ENCODE measurements at places on chromosomes 7 and 10.

DNA sequence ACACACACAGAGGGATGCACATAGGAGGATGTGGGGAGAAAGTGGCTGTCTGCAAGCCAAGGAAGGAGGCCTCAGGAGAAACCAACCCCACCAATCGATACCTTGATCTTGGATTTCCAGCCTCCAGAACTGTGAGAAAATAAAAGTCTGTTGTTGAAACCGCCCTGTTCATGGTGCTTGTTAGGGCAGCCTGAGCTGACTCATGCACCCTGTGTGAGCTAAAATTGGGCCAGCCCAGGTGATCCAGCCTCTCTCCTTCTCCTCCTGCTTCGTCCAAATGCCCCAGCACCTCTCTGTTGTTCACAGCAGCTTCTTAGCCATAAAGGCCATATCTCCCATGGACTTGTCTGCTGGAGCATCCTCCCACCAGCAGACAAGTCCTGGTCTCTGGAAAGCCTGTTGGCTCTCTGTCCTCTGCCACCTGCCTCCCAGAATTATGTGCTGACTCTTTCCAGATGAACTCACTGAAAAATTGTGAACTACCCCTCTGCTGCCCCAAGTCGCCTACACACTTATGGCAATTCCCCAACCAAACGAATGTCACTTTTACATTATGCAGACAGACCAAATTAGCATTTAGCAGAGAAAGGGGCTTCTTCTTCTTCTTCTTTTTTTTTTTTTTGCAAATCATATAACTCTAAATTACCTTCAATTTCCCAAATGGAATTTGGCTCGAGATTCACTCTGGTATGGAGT is 30.2 kb upstream of the CARD11 start:
- no peak for DNase-seq

- DNase-seq, result no peak
Measured at GRCh38 chr7:154968336-154969001, 34.5 kb downstream of the PAXIP1 start.

- no peak for DNase-seq
Measured at GRCh38 chr7:126843336-126843735, 409.4 kb downstream of the GRM8 start.

DNA sequence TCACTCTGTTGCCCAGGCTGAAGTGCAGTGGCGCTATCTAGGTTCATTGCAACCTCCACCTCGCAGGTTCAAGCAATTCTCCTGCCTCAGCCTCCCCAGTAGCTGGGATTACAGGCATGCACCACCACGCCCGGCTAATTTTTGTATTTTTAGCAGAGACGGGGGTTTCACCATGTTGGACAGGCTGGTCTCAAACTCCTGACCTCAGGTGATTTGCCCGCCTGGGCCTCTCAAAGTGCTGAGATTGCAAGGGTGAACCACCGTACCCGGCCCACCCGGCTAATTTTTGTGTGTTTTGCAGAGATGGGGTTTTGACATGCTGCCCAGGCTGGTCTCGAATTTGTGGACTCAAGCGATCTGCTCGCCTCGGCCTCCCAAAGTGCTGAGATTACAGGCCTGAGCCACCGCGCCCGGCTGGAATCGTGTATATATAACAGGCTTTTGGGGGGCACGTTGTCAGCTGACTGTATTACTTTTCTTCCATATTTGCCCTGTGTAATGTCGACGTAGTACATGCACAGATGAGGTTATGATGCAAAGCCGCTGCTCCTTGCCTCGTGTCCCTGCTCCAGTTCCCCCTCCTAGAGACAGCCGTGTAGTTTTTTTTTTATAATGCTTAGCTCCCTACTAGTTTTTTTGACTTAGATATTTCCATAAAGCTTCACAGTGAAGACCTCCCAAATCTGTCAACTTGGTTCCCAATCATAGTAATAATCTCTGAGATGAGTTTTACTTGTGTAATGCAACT is 883 bp upstream of the TRA2A start:
- DNase-seq, result no peak

DNA sequence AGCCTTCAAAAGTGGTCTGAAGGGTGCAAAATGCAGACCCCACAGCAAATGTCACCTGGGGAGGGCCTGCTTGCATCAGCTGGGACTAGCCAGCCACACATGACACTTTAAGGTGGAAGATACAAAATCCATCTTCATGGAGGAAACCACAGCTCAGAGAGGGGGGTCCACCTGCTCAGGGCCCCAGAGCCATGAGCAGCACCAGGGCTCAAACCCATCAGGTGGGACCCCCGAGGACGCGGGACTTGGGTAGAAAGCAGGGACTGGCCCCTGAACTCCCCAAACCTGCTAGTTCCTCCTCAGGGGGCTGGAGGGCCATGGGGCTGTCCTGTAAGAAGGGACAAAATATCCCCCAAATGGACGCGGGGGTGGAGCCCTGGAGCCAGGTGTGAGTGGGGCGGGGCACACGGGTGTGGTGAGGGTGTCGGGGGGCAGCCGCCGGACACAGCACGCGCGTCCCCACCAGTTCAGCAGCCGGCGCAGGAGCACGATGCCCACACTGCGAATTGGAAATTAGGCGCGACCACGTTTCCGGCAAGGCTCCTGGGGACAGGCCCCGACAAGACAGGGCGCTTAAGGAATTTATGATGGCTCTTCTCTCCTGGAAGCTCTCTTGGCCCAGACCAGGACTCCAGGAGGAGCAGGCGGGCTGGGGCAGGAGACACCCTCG is 8.0 kb downstream of the PDGFA start:
- DNase-seq, result no peak

GRCh38 chr10:68550747-68551411 is 9.3 kb upstream of the TET1 start:
- DNase-seq, result peak; percentile 82

DNA sequence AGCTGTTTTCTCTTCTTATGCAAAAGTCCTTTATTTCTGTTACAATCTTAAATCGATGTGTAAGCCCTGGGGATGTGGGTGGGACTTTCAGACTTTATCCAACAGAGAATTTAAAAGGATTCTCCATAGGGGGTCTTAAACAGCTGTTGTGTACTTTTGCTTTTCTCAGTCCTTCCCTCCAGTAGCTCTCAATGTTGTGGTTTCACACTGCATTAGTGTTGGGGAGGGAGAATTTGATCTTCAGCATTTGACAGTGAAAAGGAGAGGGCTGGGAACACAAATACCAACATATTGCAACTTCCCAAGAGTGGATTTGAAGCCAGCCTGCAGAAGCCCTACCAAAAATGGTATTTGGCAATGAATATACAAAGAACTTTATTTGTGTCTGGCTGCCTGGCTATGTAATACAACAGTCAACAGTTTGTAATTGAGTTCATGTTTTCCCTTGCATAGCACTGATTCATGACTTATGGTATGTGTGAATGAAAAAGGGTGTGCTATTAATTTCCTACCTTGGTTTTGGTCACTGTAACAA is 80.1 kb upstream of the CAPZA2 start:
- peak; percentile 58 for DNase-seq

- no peak for DNase-seq
Measured at GRCh38 chr10:130425881-130426435, 289.8 kb downstream of the GLRX3 start.

DNA sequence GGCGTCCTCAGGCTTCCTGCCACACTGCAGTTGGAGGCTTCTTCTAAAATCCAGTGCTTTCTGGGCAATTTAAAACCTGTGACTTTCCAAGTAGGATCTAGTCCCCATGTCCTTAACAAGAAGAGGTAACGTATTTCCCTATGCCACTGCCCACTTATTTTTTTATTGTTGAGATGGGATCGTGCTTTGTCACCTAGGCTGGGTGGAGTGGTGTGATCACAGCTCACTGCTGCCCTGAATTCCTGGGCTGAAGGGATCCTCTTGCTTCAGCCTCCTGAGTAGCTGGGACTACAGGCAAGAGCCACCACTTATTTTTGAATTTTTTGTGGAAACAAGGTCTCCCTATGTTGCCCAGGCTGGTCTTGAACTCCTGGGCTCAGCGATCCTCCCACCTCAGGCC is 63.4 kb downstream of the DAGLB start:
- DNase-seq, result no peak

DNA sequence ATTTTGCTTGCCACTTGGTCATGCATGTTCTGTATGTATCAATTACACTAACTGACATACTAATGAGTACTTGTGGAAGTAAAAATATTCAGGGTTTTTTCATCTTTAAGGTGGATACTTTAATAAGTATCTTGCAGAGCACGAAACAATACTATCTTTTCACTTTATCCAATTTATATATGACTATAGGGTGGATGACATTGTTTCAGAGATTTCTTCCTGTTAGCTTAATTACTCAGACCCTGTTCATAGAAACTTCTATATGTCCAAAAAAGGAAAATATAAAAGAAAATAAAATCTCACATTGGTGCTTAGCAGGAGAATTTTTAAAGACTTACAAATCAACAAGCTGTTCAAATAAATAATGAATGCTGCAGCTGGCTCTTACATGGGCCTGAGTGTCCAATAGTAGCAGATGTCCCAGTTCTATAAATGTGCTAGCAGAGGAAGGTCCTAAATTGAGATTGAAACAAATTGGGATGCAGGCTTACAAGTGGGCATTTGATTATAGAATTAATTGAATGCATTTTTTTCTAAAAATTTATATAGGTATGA is 91.5 kb upstream of the THSD7A start:
- no peak for DNase-seq

DNA sequence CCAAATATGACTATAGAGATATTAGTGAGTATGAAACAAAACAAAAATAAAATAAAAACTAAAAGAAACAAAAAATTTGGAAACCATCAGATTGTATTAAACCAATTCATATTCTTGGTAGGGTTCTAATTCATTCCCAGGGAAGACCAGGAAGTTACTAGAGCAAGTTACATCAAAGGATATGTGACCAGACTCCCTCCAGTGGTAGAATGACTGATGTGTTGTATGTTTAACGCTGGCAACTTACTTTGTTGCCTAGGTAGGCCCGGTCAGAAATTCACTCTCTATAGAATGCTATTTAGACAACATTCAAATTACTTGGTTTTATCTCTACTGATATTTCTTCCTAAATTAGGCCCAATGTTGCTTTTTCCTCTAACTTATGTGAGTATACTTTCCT is 5.2 kb downstream of the PHYHIPL start:
- peak; percentile 62 for DNase-seq

- no peak for DNase-seq
Measured at GRCh38 chr7:91165846-91166230, 98.4 kb upstream of the FZD1 start.

DNA sequence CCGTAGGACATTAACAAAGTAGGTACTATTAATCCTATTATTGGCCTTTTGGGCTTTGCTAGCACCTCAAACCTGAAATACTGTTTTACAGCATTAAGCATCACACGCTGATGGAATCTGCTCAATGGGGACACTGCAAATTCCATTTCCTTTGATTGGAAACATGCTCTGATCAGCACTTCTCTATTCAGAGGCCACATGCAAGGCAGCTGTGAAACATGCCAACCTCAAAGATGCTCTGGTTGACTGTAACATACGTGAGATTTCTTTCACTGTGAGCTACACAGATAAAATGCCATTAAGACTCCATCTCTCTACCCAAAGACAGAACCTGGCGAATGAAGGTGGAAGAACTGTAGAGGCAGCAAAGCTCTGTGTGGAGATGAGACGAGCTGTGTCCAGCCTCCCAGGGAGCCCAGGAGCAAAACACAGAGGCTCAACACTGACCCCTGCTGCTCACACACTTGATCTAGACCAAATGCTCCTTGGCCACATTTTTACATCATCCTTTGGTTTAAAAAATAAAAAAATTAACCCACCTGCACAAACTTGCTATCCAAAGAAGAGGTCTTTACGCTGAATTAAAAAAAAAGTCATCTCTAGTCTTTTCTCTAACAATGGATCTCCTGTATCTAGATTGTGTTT is 8.0 kb downstream of the RSU1 start:
- DNase-seq, result peak; percentile 5

DNA sequence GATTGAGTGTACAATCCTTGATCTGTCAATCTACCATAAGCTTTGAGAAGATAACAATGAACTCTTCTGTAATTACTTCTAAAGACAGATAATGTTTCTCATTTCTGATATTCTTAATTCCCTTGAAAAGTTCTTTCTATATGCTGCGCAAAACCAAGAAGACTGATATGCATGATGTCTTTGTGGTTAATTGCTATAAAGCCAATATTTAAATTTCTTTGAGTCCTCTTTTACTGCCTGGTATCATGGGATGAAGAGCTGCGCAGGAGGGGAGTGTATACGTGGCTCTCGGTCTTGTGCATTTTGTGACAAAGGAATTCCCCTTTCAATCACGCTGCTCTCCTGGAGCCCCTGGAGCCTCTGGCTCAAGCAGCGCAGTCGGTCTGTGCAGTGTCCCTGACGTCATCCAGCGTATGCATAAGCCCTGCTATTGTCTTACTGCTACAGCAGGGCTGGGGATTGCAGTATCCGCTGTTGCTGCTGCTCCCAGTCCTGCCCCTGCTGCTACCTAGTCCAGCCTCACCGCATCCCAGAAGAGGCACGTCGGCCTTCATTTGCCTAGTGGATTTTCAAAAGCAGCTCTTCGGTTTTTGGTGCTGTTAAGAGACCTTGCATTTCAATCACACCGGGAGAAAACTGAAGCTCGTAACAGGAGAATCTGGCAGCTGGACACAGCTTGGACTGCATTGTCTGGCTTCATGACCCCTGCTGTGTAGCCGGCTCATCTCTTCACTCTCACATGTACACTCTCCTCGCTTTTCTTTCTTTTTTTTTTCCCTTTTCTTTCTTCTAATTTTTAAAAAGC is 66.7 kb downstream of the ST7 start:
- peak; percentile 75 for DNase-seq

- no peak for DNase-seq
Measured at GRCh38 chr7:132441935-132442334, 134.3 kb downstream of the PLXNA4 start.

GRCh38 chr7:37070471-37070870 is 346.2 kb upstream of the AOAH start:
- DNase-seq, result no peak

GRCh38 chr10:44974628-44975430 is 3.8 kb downstream of the DEPP1 start:
- DNase-seq, result peak; percentile 73

GRCh38 chr7:134191876-134192275 is 64.7 kb downstream of the LRGUK start:
- no peak for DNase-seq

DNA sequence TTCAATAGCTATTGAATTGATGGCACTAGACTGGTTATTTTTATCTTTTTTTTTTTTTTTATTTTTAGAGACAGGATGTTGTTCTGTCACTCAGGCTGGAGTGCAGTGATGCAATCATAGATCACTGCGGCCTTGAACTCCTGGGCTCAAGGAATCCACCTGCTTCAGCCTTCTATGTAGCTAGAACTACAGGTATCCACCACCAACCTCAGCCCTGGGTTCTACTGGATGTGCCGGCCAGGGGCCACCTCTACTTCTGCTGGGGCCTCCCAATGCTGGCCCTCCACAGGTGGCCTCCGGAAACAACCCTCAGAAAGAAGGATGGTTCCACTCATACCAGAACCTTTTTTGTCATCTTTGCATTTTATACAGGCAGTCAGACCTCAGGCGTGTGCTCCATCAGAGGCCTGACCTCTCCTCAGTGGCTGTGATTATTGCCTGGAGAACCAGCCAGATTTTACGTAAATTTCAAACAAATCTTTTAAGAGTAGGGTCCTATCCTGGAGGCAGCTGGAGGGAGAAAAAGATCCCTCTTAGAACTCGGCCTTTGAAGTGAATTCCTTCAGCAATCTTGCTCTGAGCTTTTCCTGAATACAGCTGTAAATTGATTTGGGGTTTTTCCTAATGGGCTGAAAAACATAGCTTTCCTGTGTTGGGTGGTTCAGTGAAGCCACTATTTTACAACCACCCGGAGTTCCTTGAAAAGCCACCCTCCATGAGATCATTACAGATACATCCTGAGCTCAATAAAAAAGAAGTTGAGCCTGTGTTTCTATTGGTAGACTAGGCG is 110.0 kb downstream of the SPAG6 start:
- DNase-seq, result no peak
